ENCODE measurements at places on chromosomes 13 and 19.

- no peak for DNase-seq
Measured at GRCh38 chr13:77872995-77873394, 45.6 kb downstream of the EDNRB start.

DNA sequence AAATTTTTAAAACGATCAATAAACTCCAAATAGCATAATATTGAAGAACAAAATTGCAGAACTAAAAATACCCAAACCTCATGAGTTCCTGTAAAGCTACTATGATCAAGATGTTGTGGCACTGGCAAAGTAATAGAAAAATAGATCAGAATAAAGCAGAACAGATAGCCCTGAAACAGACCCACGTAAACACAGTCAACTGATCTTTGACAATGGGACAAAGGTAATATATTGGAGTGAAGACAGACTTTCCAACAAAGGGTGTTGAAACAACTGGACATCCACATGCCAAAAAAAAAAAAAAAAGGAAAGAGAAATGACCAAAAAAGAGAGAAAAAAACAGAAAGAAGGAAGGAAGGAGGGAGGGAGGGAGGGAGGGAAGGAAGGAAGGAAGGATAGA lies 138.7 kb downstream of the IRS2 start:
- DNase-seq, result no peak

GRCh38 chr19:1279782-1280341 lies 4.5 kb downstream of the FAM174C start:
- peak; percentile 83 for DNase-seq

DNA sequence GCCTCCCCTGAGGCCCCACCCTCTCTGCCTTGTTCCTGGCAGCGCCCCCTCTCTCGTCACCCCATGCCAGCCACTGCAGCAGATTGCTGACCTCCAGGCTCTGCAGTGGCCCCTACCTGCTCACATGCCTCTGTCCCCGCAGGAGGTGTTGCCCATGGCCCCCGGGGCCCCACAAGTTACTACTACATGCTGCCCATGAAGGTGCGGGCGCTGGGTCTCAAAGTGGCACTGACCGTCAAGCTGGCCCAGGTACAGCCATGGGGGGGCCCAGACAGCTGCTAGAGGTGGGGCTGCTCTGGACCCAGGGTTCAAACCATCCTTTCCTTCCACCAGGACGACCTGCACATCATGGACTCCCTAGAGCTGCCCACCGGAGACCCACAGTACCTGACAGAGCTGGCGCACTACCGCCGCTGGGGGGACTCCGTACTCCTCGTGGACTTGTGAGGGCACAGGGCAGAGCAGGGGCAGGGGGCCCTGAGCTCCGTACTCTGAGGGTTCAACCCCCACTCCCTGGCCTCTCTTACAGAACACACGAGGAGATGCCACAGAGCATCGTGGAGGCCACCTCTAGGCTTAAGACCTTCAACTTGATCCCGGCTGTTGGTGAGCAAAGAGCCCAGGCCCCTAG lies 6.2 kb downstream of the MRPL4 start:
- DNase-seq, result no peak

- no peak for DNase-seq
Measured at GRCh38 chr13:108987517-108987916, 358.1 kb downstream of the MYO16 start.

DNA sequence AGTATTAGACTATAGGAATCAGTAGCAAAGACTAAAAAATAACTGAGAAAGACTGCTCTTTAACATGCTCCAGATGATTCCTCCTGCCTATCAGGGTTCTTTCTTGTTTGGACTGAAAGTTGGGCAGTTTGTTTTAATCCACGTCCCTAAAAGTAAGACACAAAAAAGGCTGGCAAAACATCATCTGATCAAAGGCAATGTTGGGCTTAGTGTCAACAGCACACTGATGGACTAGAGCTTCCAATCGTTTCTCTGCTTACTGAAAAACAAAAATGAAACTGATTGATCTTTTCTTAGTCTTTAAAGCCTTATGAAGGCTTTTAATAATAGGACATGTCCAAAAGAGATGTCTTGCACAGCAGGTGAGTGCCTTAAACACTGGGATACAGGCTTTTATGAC lies 1567.9 kb upstream of the PRR20A start:
- no peak for DNase-seq

DNA sequence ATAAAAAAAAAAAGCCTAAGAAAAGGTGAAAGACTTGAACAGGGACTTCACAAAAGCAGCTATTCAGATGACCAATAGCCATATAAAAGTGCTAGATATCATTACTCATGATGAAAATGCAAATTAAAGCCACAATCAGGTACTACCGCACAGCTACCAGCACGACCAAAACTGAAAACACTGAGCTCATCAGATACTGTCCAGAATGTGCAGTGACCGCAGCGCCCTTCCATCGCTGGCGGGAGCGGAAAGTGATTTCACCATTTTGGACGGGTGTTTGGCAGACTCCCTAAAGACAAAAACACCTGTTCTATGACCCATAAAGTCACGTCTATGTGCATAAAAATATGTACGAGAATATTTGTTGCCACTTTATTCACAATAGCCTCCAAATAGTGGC lies 60.7 kb downstream of the SLC6A16 start:
- no peak for DNase-seq

DNA sequence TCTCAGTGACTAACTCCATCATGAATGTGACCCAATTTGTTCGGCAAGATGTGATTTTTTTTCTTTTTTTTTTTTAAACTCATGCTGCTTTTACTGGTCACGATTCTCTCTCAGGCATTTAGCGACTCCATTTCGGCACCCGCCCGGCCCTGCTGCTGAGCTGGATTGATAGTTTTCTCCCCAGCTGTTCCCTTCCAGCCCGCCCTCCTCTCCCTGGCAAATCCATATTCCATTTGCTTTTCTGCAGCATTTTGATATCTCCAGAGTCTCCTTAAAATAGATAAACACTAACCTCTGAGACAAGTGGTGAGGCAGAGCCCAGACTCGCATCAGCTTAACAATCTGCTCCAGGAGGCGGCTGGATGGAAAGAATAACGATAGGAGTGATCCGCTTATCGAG lies 55.5 kb upstream of the KATNAL1 start:
- DNase-seq, result no peak

GRCh38 chr19:38685666-38686529 lies 38.4 kb downstream of the ACTN4 start:
- DNase-seq, result no peak

DNA sequence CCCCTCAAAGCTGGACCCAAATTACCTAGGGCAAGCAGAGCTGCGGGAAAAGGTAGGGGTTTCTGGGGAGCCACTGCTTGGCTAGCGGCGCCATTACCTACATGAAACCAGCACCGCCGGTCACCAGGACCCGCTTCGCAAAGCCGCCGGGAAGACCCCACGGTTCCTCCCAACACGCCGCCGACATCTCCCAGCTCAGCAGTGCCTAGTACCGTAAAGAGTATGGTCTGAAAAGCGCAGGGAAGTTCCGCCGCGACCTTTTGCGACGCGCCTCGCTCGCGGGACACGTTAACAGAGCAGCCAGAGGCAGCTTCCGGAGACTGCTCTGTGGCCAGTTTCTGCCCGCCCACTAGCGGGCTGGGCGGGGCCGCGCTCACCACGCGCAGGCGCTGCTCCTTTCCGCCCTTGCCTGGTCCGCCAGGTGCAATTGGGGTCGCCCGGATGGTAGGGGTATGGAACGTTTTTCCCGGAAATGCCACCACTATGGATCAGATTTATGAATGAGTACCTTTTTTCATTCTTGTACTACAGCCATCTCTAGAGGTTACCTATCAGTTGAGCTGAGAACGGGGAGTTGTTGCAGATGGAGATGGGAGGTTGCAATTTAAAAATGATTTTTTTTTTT lies at the start of gene TGDS:
Gene TGDS (minus strand): TSS at position 203 of the 625 bp plus-strand sequence. CDS start 16 bp downstream, at position 187.
- DNase-seq, result peak; percentile 92

DNA sequence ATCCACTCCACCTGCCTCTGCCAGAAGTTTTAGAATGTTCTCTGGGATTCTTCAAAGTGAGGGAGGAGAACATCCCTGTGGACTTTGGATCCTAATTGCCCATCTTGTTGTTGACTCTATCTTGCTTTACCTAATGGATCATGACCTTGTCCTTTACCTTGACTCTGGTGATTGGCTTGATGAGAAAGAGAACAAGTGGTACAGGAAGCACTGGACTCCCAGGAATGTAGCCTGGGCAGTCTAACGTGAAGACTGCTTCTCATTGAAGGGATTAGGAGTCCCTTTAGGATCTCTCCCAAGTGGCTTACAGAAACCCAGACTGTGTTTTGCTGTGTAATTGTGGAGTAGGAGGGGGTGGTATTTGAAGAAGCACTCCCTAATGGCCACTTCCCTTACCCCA lies 63.9 kb downstream of the SLC10A2 start:
- no peak for DNase-seq

- DNase-seq, result no peak
Measured at GRCh38 chr13:94209117-94209516, 270.4 kb downstream of the DCT start.

DNA sequence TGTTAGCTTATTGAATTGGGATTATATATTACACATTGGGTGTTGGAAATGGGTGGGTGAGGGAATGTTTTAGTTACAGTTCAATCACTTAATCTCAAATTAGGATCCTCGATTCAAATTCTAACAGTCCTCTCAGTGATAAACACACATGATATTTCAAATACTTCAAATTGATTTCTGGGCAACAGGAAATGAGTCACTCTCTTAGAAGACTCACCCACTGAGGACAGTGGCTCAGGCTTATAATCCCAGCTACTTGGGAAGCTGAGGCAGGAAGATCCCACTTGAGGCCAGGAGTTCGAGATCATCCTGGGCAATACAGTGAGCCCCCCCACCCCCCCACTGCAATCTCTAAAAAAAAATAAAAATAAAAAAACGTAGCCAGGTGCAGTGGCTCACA lies 435.3 kb downstream of the KLF12 start:
- no peak for DNase-seq

- DNase-seq, result no peak
Measured at GRCh38 chr13:35791184-35791851, 314.8 kb upstream of the MAB21L1 start.

DNA sequence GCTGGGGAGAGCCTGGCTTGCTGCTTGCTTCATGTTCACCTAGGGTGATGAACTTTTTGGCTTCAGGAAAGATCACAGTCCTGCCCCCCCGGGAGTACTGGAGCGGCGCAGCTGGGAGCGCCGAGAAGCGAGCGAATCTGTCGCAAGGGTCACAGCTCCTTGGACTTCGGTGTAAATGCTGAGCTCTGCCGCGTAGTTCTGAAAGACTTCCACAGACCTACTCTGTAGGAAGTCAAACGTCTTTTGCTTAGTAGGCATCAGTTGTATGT lies 2.7 kb downstream of the ING1 start:
- DNase-seq, result no peak

DNA sequence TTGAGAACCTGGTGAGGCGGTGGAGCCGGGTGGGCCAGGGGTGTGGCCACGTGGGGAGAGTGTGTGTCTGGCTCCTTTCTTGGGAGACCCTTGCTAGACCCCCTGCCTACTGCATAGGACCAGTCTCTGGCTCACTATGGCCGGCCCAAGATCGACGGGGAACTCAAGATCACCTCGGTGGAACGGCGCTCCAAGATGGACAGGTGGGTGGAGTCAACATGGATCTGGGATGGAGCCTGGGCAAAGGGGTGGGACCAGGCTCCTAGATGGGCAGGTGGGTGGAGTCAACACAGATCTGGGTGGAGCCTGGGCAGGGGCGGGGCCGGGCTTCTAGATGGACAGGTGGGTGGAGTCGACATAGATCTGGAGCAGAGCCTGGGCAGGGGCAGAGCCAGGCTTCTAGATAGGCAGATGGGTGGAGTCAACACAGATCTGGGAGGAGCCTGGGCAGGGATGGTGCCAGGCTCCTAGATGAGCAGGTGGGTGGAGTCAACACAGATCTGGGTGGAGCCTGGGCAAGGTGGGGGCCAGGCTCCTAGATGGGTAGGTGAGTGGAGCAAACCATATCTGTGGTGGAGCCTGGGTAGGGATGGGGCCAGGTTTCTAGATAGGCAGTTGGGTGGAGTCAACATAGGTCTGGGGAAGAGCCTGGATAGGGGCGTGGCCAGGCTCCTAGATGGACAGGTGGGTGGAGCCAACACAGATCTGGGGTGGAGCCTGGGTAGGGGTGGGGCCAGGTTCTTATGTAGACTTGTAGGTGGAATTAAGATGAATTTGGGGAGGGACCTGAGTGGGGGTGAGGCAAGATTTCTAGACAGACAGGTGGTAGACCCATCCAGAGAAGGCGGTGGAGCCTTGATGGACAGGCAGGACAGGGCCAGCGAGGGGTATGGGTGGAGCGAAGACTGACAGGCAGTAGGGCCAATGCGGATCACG lies 56.5 kb downstream of the VAV1 start:
- peak; percentile 48 for DNase-seq

DNA sequence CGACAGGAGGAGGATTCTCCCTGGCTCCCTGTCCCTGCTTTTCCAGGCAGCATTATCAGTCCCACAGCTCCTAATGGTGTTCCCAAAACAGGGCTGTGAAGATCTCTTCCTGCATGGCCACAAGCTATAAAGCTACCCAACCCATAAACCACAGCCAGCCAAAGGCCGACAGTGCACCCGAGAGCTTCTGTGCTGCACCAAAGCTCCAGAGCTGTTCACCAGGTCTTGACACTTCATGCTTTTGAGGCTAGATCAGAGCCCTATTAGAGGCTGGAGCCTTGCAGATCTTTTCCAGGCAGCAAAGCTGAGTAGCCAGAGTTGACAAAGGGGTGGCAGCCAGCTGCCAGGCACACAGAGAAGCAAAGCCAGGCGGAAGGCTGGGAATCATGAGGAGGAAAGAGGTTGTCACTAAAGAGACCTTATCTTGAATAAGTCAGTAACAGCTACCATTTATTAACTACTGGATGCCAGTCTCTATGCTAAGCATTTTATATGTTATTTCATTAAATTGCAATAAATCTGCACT lies 180.4 kb downstream of the KATNAL1 start:
- no peak for DNase-seq

- DNase-seq, result no peak
Measured at GRCh38 chr13:78465250-78465649, 138.1 kb downstream of the POU4F1 start.

- no peak for DNase-seq
Measured at GRCh38 chr13:59425211-59425741, 738.5 kb downstream of the DIAPH3 start.

- no peak for DNase-seq
Measured at GRCh38 chr13:32978278-32978677, 37.9 kb upstream of the KL start.

DNA sequence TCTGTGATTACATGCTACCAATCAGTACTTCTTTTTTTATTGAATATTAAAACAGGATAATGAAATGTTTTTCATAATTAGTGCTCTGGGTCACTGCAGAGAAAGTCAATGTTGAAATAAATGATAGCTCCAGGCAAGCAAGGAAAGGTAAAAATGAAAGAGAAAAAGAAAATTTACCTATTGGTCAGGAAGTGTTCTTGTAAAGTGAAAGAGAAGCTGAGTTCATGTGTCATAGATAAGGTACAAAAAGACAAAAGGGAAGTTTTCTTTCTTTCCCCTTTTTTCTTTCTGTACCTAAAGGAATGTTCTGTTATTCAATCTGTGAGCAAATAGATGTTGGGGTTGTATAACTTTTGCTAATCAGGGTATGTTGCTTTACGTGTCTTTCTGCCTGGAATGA lies 197.0 kb downstream of the PCDH9 start:
- no peak for DNase-seq

- DNase-seq, result no peak
Measured at GRCh38 chr19:42038666-42039065, 31.3 kb downstream of the GRIK5 start.

GRCh38 chr19:18845961-18846360 lies 14.2 kb downstream of the UPF1 start:
- no peak for DNase-seq

Data from iPS-NIHi11 (cell line).